ENCODE measurements at places on chromosomes 3 and 15. TPM values are rescaled to one million over a fixed set of nuclear protein-coding genes. Genes with fewer than 3 reads are reported as not detected.

DNA sequence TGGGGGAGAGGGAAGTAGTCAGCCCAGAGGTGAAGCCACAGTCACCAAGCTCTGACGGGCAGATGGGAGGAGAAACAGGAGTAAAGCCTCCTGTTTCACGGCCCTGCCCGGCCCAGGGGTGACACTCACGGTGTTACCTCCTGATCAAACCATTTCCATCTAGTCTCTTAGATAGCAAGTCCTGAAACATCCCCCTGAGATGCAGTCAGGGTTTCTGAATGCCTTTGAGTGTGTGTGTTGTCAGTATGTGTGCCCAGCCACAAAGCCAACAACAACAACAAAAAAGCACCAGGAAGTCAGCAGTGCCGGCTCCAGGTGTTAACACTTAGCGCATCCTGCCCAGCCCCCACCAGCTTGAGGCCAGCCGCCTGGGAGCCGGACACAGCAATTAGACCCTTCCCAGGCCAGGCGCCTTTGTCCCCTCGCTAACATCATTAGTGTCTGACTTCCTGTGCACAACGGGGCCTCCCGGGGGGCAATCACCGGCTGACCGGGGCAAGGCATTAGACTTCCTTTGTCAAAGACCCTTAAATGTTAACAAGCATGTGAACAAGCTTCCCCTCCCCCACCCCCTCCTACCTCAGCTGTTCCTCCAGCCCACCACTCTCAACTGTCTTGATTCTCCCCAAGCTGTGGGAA is 34.5 kb downstream of the IL17RD start:
- H3K4me3 ChIP-seq = no peak overlapping the region
- no peaks in the 10 kb centered on the region for H3K36me3 ChIP-seq
- DNase-seq = peak; percentile 5
- no peaks in the 10 kb centered on the region for H3K4me1 ChIP-seq
- H3K27me3 ChIP-seq = peaks cover 6% of the 10 kb centered on the region
- no peak overlapping the region for H3K27ac ChIP-seq

DNA sequence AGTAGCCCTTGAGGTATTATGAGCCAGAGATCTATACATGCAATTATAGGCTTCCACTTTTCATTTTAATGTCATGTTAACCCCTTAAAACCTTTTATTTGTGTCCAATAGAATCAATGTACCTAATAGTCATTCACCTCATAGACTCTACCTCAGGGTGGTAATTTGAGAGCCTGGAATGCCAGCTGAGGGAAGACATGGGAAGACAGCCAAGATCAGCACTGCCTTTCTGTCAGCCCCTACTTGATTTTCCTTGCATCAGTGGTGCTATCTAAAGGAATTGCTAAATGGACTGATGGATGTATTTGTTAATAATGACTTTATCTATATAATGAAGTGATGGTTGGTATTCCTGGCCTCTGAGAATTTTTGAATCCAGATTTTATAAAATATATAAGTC is 113.3 kb upstream of the GBE1 start:
- no peaks in the 10 kb centered on the region for H3K4me1 ChIP-seq
- no peaks in the 10 kb centered on the region for H3K36me3 ChIP-seq
- H3K27ac ChIP-seq = no peak overlapping the region
- H3K27me3 ChIP-seq = peaks cover 2% of the 10 kb centered on the region
- H3K4me3 ChIP-seq = no peak overlapping the region
- DNase-seq = no peak

- H3K36me3 ChIP-seq = no peaks in the 10 kb centered on the region
- H3K27ac ChIP-seq = no peak overlapping the region
- H3K4me3 ChIP-seq = no peak overlapping the region
- no peak for DNase-seq
- H3K4me1 ChIP-seq = peaks cover 26% of the 10 kb centered on the region
Measured at GRCh38 chr3:30542897-30543296, 63.5 kb upstream of the TGFBR2 start.

The ACVR2B gene
- 6.9 TPM for total RNA-seq

- H3K4me3 ChIP-seq = no peak overlapping the region
- peak; percentile 33 for DNase-seq
Measured at GRCh38 chr3:195154793-195155535, 116.0 kb downstream of the XXYLT1 start.

The AP2M1 gene
- 223 TPM for total RNA-seq

GRCh38 chr3:179449636-179450035 is 1.6 kb downstream of the GNB4 start:
- H3K27me3 ChIP-seq = peaks cover 55% of the 10 kb centered on the region
- no peak for DNase-seq
